ENCODE measurements at places on chromosomes 6 and 20.

GRCh38 chr6:93087606-93088005 lies 331.8 kb downstream of the EPHA7 start:
- no peak for DNase-seq

DNA sequence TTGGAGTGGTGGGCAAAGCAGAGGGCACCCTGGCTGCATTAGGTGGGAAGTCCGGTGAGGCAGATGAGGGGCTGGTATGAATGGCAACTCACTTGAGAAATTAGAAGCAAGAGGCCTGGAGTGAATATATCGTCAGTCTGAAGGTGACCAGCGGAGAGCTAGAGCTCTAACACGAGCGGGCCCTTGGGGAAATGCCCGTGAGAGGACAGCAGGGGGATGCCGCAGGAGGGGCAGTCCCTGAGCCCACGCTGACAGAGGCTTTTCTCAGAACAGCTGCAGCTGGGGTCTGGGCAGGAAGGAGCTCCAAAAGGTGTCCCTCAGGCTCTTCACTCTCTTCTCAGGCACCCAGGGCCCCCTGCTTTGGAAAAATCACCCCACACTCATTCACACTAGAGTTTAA lies 32.0 kb upstream of the CD93 start:
- DNase-seq, result no peak

- DNase-seq, result no peak
Measured at GRCh38 chr6:166718516-166718915, 91.5 kb upstream of the RPS6KA2 start.

- DNase-seq, result no peak
Measured at GRCh38 chr6:140281236-140281635, 906.8 kb upstream of the CITED2 start.

DNA sequence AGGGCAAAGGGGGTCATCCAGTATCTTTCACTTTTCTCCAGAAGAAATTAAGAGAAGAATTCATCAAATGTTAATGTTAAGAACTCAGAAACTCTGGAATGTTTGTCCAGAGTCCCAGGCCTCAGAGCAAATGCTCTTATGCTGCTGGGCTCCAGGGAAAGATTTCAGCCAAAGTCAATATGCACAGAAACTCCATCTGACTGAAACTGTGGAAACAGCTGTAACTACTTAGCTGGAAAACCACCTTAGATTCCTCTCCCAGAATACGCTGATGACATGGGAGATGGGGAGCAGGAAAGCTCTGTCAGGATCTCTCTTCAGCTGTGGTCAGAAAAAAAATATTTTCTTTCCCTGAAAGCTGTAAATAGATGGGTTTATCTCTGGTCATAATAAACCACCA lies 559.6 kb downstream of the RFPL4B start:
- no peak for DNase-seq

GRCh38 chr6:37850728-37851285 lies 31.3 kb downstream of the ZFAND3 start:
- no peak for DNase-seq

- DNase-seq, result no peak
Measured at GRCh38 chr6:167811442-167812087, 15.1 kb upstream of the AFDN start.

- DNase-seq, result no peak
Measured at GRCh38 chr20:63202021-63202420, 13.9 kb downstream of the YTHDF1 start.

DNA sequence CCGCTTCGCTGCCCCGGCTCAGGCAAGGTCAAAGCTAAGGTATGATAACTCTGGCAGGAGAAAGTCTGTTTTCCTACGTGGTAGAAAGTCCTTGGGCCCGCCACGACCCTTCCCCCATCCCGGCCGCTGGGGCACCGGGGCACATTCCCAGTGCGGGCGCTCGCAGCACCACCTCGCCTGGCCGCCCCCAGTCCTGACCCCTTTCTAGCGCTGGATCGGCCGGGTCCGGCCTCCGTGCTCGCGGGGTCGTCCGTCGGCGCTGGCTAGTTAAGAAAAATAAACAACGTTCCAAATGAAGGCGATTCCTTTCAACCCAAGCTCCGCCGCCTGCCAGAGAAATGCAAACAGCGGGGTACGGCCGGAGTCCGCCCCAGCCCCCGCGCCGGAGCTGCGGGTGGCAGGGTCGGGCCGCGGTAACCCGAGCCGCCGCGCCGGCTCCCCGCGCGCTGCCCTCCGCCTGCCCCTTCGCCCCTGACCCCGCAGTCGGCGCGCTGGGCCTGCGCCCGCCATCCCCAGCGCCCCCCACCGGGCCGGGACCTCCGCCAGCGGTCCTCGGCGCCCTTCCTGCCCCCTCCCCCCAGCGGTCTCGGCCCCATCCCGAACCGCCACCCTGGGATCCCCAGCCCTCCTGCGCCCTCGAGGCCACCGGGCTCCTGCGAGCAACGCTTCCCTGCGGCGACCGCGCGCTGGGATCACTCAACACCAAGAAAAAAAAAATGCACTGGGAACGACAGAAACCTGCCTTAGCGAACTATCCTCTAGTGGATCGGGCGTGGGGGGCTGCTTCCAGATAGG lies 37.6 kb downstream of the NCR2 start:
- DNase-seq, result no peak

- no peak for DNase-seq
Measured at GRCh38 chr6:79570129-79571029, 33.1 kb upstream of the LCA5 start.

- no peak for DNase-seq
Measured at GRCh38 chr20:47244451-47244850, 112.0 kb downstream of the ZMYND8 start.

DNA sequence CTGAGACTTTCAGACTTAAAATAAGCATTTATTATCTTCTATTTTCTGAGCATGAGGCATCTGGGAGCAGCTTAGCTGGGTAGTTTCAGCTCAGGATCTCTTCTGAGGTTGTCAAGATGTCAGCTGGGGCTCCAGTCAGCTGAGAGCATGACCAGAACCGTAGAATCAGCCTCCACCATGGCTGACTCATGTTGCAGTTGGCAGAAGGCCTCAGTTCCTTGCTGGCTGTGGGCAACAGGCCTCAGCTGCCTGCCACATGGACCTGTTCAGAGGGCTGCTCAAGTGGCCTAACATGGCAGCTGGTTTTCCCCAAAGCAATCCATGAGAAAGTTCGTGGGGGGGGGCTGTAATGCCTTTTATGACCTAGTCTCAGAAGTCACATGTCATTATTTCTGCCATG lies 142.3 kb downstream of the LY86 start:
- DNase-seq, result no peak

- no peak for DNase-seq
Measured at GRCh38 chr6:76043690-76044089, 28.8 kb downstream of the IMPG1 start.

GRCh38 chr6:31666337-31666965 lies 571 bp downstream of the CSNK2B start:
- DNase-seq, result no peak

DNA sequence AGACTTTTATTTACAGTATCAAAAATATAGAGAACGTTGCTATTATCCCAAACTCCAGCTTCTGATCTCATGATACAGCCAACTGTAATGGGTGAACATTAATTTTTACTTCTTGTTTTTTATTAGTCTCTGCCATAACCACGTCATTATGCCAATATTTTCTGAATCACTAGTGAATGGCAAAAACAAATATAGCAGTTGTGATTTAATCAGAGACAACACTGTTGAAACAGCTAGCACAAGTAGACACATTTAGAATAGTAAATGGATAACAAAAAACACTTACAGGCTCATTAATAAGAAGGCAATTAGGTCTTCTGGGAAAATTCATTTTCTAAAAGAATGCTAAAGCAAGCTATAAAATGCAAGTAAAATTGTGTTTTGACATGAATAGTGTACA lies 8.1 kb downstream of the PTPRK start:
- no peak for DNase-seq

DNA sequence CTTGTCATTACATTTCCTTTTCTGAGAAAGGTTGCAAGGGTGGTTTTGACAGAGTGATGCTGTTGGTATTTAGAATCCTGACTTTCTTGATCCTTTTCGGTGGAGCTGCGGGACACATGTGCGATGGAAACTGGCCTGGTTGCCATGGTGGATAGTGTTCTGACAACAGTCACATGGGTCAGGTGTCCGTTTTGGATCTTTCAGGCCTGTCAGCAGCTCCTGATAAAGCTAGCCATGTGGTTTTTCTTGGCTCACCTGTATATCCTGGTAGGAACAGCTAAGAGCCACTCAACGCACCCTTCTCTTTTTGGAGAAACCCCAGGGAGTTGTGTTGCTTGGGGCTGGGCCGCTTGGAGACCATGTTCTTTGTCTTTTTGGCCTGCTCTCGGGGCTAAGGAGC lies 177.4 kb downstream of the MTFR2 start:
- no peak for DNase-seq

DNA sequence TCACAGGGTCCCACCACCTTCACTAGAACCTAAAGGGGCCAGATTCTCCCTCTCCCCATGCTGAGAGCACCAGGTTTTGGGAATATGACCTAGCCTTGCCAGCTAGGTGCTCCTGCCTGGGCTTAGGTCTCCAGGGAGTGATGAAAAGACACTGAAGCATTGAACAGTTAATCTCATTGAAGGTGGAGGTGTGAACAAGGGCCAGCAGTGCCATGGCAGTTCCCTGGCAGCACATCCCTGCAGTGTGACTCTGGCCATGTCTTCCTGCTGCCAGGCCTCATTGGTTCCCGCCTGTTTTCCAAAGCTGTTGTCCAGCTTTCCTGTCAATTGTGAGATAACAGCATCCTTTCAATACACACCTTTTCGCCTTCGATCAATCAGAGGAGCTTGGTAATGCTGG lies 10.9 kb downstream of the PPIL6 start:
- DNase-seq, result no peak

GRCh38 chr20:52494244-52494643 lies 302.7 kb upstream of the ZFP64 start:
- DNase-seq, result peak; percentile 67

DNA sequence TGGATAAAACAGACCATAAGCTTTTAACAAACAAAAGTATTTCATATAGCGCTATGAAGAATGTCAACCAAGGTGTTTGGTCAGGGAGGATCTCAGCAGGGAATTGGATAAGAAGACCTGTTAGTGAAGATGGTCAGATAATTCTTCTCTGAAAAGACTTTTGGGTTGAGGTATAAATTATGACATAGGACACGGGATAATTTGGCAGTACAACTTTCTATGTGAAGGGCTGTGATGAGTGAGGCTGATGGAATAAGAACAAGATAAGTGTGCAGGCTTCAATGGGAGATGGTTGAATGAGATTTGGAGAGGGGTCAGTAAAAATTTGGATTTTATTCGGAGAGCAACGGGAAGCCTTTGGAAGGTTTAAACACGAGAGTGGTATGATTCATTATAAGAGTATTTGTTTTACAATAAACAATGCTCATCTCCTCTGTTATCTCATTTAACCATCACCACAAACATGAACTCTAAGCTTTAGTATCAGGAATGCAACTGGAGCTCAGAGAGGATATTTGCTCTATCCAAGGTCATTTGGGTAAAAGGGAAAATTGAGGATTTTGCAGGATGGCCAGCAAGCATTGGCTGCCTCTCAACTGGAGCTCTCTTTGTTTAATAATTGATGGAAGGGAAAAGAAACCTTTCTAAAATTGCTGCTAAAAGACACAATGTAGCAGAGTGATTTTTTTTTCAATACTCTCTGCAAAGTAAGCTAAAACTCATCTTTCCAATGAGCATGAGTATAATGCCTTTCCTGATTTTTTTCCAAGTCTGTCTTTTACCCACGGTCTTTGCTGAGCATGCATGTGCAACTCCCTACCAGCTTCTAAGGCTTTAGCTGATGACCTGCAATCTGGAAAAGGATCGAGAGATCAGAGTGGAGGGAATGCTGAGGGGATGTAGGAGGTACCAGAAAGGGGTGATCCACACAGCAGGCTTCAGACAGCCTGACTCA lies 534.0 kb downstream of the CBLN4 start:
- no peak for DNase-seq

GRCh38 chr6:33391922-33392594 lies 435 bp downstream of the KIFC1 start:
- no peak for DNase-seq

DNA sequence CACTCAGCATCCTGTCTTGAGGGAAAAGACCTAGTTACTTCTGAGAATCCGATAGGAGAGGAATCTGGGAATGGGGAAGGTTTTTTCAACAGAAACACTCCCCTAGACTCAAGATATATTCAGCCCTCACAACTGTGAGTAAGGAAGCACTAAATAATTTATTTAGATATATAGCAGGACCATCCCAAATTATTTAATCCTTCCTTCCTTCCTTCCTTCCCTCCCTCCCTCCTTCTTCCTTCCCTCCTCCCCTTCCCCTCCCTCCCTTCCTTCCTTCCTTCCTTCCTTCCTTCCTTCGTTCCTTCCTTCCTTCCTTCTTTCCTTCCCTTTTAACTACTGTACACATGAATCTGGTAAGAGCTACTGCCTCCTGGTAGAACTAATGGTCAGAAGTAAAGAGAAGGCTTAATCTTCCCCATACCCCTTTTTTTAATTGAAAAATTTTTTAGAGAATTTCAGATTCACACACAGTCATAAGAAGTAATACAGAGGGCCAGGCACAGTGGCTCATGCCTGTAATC lies 10.1 kb downstream of the SLC24A3 start:
- no peak for DNase-seq

GRCh38 chr6:82584194-82584695 lies 220.6 kb downstream of the TPBG start:
- no peak for DNase-seq

GRCh38 chr20:5535125-5535756 lies 215.0 kb upstream of the SHLD1 start:
- no peak for DNase-seq

GRCh38 chr6:56693246-56693607 lies 50.5 kb upstream of the DST start:
- no peak for DNase-seq

GRCh38 chr6:80921861-80922460 lies 815.5 kb downstream of the BCKDHB start:
- DNase-seq, result no peak

DNA sequence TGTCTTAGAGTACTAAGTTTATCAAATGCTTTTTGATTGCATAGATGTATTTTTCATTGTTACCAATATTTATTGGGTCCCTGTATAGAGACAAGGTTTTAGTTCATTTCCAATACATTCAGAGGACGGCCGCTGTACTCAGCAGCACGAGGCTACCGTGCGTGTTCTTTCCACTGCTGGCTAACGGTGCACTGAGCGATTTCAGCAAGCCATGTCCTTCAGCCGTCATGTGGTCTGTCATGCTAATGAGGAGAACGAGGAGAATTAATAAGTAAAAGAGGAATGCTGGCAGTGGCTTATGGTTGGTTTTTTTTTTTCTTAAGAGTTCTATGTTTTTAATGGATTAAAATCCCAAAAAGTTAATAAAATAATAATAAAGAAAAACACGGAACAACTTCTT lies 253.6 kb downstream of the ARID1B start:
- no peak for DNase-seq
